ENCODE measurements at places on chromosomes 3 and 15.

DNA sequence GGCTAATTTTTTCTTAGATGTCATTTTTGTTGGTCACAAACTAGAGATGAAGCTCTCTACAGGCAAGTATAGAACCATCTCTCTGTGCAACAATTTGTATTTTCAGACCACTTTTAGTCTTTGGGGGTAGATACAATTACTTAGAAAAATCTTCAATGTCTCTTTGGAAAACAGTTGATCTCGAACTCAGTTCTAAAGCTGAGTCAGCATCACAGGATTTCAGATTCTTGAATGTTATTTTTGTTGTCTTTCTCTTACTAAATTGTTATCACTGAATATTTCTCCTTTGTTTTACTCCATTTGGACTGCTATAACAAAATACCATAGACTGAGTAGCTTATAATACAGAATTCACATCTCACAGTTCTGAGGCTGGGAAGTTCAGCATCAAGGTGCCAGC, 1557.0 kb downstream of the SI start:
- H3K4me1 ChIP-seq: no peaks in the 10 kb centered on the region
- no peak overlapping the region for H3K4me3 ChIP-seq
- no peak overlapping the region for H3K27ac ChIP-seq
- no peaks in the 10 kb centered on the region for H3K36me3 ChIP-seq
- DNase-seq: no peak
- H3K27me3 ChIP-seq: no peaks in the 10 kb centered on the region

GRCh38 chr3:141920701-141921100, 44.3 kb downstream of the ATP1B3 start:
- H3K27ac ChIP-seq: no peak overlapping the region
- no peaks in the 10 kb centered on the region for H3K27me3 ChIP-seq
- no peak for DNase-seq
- no peaks in the 10 kb centered on the region for H3K4me1 ChIP-seq

GRCh38 chr15:31803388-31803884, 226.9 kb upstream of the CHRNA7 start:
- no peaks in the 10 kb centered on the region for H3K36me3 ChIP-seq
- H3K4me3 ChIP-seq: no peak overlapping the region
- H3K27me3 ChIP-seq: peaks cover 25% of the 10 kb centered on the region
- H3K4me1 ChIP-seq: no peaks in the 10 kb centered on the region

GRCh38 chr3:185764980-185765370, 59.9 kb downstream of the IGF2BP2 start:
- H3K4me1 ChIP-seq: no peaks in the 10 kb centered on the region

GRCh38 chr3:9019259-9019961, 56.1 kb upstream of the RAD18 start:
- DNase-seq: no peak
- H3K27ac ChIP-seq: no peak overlapping the region
- H3K4me3 ChIP-seq: no peak overlapping the region
- H3K4me1 ChIP-seq: no peaks in the 10 kb centered on the region
- H3K27me3 ChIP-seq: peaks cover 39% of the 10 kb centered on the region

DNA sequence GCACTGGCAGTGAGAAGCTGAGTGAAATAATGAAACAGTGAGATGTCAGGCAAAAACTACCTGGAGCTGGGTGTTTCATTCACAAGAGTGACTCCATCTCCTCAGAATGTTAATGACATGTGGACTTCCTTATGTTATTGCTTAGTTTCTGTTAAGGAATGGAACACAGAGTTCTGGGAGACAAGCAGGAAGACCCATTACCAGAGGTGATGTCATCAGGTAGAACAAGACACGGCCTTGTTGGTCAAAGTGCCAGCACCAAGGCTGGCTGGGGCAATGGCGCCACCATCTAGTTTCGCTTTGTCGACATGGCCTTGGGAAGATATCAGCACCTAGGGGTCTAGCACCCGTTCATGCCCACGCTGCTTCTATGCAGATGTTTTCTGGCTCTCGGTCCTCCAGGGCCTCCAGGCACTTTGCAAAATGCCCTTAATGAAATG, 252.2 kb downstream of the FAM43A start:
- H3K27ac ChIP-seq: no peak overlapping the region
- no peak overlapping the region for H3K4me3 ChIP-seq
- H3K36me3 ChIP-seq: no peaks in the 10 kb centered on the region
- no peak for DNase-seq
- no peaks in the 10 kb centered on the region for H3K4me1 ChIP-seq

GRCh38 chr3:45043728-45044299, 17.7 kb downstream of the CLEC3B start:
- H3K4me1 ChIP-seq: no peaks in the 10 kb centered on the region
- DNase-seq: no peak
- H3K4me3 ChIP-seq: no peak overlapping the region
- no peak overlapping the region for H3K27ac ChIP-seq
- H3K36me3 ChIP-seq: no peaks in the 10 kb centered on the region

- no peaks in the 10 kb centered on the region for H3K4me1 ChIP-seq
- DNase-seq: no peak
- peaks cover 31% of the 10 kb centered on the region for H3K27me3 ChIP-seq
- H3K27ac ChIP-seq: no peak within 1 kb of the TSS
- no peak within 1 kb of the TSS for H3K4me3 ChIP-seq
- no peaks in the 10 kb centered on the region for H3K36me3 ChIP-seq
These were observed at the start of gene EFHB for GRCh38 chr3:19934098-19934566. EFHB (minus strand) TSS chr3:19934217; CDS start chr3:19934018, 199 bp downstream.

DNA sequence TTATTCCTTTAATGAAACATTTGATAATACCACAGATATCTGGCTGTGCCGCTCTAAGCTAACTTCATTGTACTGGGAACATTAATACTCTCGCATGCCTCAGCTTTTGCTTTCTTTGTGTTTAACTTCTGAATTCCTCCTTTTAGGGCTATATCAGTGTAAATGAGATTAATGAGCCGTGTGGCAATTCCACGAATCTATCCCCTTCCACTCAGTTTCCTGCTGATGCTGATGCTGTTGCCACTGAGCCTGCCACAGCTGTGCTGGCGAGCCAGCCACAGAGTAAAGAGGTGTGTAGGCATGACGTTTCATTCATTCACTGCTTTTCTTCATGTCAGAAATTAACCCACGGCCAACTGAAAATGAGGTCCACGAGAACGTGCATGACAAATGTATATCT, 30.0 kb upstream of the ABHD10 start:
- no peak overlapping the region for H3K4me3 ChIP-seq
- H3K27me3 ChIP-seq: no peaks in the 10 kb centered on the region
- no peak overlapping the region for H3K27ac ChIP-seq
- H3K4me1 ChIP-seq: peaks cover 4% of the 10 kb centered on the region
- H3K36me3 ChIP-seq: peaks cover under 1% of the 10 kb centered on the region

DNA sequence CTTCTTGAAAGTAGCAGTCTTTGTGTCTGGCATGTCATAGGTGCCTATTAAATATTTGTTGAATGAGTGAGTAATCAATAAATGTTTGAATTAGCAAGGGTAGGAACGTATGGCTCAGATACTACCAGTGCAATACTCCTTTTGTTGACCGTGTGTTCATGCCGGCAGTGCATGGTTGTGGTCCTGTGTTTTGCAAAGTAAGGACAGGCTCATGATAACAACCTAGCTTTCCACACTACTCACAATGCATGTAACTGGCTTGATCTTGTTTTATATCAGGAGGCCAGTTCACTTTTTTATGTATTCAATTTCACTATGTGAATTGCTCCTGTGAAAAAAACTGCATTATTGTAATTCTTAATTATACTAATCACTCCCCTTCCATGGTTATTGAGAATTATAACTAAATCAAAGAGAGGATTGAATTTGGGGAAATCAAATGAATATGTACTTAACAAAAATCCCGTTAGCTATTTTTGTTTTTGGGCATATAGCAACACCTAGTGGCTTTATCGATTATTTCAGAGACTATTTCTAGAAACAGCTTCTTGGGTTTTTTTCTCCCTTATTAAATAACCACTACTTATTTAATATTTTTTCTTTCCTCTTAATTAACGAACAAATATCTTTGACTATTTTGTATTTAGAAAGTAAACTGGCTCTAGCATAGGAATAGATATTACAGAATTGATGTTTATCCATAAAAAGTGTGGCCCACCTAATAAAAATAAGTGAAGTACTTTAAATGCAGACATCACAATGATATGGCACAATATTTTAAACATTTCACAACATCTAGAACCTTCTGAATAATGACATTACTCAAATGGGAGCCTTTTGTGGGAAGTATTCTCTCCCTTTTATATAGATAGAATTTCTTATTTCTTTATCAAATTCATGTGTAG, 218.5 kb downstream of the BBX start:
- no peak overlapping the region for H3K4me3 ChIP-seq
- peaks cover 16% of the 10 kb centered on the region for H3K4me1 ChIP-seq
- DNase-seq: no peak

DNA sequence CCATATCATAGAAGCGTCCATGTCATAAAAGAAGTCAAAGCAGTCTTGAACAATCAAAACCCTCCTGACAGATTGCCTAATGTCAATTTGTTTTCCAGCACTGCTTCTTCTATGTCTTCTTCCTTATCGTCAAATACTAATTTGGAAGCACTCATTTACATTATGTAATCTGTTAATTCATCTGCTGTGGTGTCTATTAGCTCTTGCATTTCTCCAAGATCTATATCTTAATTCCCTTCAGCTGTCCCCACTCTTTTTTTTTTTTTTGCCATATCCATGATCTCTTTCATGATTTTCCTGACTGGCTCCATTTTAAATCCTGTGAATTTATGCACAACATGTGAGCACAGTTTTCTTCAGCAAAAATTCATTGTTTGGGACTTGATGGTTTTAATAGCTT, 560.5 kb upstream of the ARPP21 start:
- H3K4me3 ChIP-seq: no peak overlapping the region
- no peak overlapping the region for H3K27ac ChIP-seq
- DNase-seq: no peak
- H3K36me3 ChIP-seq: no peaks in the 10 kb centered on the region
- no peaks in the 10 kb centered on the region for H3K4me1 ChIP-seq

DNA sequence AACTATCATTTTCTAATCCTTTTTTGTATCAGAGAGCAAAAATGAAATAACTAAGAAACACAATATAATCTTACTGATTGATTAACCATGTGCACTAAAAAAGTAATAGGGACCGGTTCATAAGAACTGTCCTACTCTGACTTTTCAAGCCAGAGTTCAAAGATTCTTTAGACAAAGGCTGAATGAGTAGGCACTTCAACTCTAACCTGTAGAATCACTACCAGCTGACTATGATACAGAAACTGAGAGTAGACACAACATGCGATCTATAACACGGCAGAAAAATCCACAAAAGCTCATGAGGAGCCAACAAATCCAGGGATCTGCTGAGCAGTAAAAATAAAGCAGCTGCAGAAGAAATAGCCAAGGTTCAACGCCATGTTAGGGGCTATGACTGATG, 8.9 kb downstream of the COPB2 start:
- H3K27ac ChIP-seq: peak overlapping the region; percentile 63
- no peaks in the 10 kb centered on the region for H3K27me3 ChIP-seq
- peaks cover 24% of the 10 kb centered on the region for H3K4me1 ChIP-seq

- H3K36me3 ChIP-seq: no peaks in the 10 kb centered on the region
- DNase-seq: no peak
- no peak overlapping the region for H3K27ac ChIP-seq
- H3K27me3 ChIP-seq: peaks cover 12% of the 10 kb centered on the region
These were observed 268.4 kb upstream of the ROPN1 start for GRCh38 chr3:124260206-124260915.

- no peaks in the 10 kb centered on the region for H3K27me3 ChIP-seq
- H3K4me3 ChIP-seq: no peak overlapping the region
- no peak for DNase-seq
- peaks cover 2% of the 10 kb centered on the region for H3K36me3 ChIP-seq
- peaks cover 20% of the 10 kb centered on the region for H3K4me1 ChIP-seq
- H3K27ac ChIP-seq: no peak overlapping the region
These were observed 272.4 kb downstream of the TIGIT start for GRCh38 chr3:114566162-114566755.

- H3K4me3 ChIP-seq: no peak overlapping the region
- H3K27ac ChIP-seq: no peak overlapping the region
- DNase-seq: no peak
- H3K36me3 ChIP-seq: no peaks in the 10 kb centered on the region
- H3K4me1 ChIP-seq: no peaks in the 10 kb centered on the region
- no peaks in the 10 kb centered on the region for H3K27me3 ChIP-seq
These were observed 384.8 kb upstream of the SEMA6D start for GRCh38 chr15:47332481-47332880.

DNA sequence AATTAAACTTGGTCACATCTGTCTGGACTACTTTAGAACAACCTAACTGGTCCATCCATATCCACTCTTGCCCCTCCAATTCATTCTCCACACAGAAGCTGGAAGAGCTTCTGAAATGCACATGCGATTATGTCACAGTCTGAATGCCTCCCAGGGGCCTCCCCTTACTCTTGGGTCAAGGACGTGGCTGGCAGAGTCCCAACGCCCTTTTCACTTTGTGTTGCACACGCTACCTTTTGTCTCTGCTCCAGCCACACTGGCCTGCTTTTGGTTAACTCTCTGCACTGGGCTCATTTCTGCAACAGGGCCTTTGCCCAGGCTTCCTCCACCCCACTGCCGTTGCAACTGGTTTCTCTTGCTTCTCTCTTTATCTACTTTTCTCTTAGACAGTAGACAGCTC, 245.2 kb downstream of the IL20RB start:
- no peaks in the 10 kb centered on the region for H3K36me3 ChIP-seq
- no peak overlapping the region for H3K27ac ChIP-seq
- H3K27me3 ChIP-seq: peaks cover 33% of the 10 kb centered on the region

DNA sequence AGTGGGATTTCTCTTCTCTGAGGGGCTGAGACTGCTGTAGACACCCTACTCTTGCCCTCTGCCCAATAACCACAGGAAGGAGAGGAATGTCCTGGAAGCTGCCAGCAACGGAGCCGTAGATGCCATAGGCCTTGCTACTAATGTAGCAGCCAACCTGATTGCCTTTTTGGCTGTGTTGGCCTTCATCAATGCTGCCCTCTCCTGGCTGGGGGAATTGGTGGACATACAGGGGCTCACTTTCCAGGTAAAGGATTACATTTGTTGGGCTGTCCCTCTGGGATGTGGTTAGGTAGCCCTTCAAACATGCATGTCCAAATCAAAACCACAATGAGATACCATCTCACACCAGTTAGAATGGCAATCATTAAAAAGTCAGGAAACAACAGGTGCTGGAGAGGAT, 16.1 kb downstream of the SLC28A2 start:
- H3K36me3 ChIP-seq: no peaks in the 10 kb centered on the region
- H3K27me3 ChIP-seq: no peaks in the 10 kb centered on the region
- DNase-seq: no peak
- H3K4me1 ChIP-seq: no peaks in the 10 kb centered on the region
- no peak overlapping the region for H3K4me3 ChIP-seq

- DNase-seq: no peak
- no peaks in the 10 kb centered on the region for H3K4me1 ChIP-seq
- no peak overlapping the region for H3K27ac ChIP-seq
- H3K4me3 ChIP-seq: no peak overlapping the region
- no peaks in the 10 kb centered on the region for H3K27me3 ChIP-seq
- peaks cover 2% of the 10 kb centered on the region for H3K36me3 ChIP-seq
These were observed 2.1 kb downstream of the CYP1A2 start for GRCh38 chr15:74750751-74751150.

Data from central memory CD8-positive, alpha-beta T cell (primary cell).